MCF 10A (cell line): ENCODE measurements at places on chromosomes 6 and 20.

GRCh38 chr6:63553208-63553607, 19.1 kb upstream of the LOC128125822 start:
- H3K36me3 ChIP-seq: no peaks in the 10 kb centered on the region
- no peaks in the 10 kb centered on the region for H3K27me3 ChIP-seq
- H3K4me1 ChIP-seq: peaks cover 5% of the 10 kb centered on the region
- no peak overlapping the region for H3K4me3 ChIP-seq
- no peak overlapping the region for H3K27ac ChIP-seq

GRCh38 chr6:124796464-124796970, 165.7 kb upstream of the RNF217 start:
- no peaks in the 10 kb centered on the region for H3K36me3 ChIP-seq
- peaks cover 16% of the 10 kb centered on the region for H3K4me1 ChIP-seq

GRCh38 chr20:31968291-31969126, 558 bp downstream of the XKR7 start:
- DNase-seq: peak; percentile 51
- H3K4me1 ChIP-seq: no peaks in the 10 kb centered on the region
- H3K36me3 ChIP-seq: no peaks in the 10 kb centered on the region
- H3K27me3 ChIP-seq: peaks cover 95% of the 10 kb centered on the region

DNA sequence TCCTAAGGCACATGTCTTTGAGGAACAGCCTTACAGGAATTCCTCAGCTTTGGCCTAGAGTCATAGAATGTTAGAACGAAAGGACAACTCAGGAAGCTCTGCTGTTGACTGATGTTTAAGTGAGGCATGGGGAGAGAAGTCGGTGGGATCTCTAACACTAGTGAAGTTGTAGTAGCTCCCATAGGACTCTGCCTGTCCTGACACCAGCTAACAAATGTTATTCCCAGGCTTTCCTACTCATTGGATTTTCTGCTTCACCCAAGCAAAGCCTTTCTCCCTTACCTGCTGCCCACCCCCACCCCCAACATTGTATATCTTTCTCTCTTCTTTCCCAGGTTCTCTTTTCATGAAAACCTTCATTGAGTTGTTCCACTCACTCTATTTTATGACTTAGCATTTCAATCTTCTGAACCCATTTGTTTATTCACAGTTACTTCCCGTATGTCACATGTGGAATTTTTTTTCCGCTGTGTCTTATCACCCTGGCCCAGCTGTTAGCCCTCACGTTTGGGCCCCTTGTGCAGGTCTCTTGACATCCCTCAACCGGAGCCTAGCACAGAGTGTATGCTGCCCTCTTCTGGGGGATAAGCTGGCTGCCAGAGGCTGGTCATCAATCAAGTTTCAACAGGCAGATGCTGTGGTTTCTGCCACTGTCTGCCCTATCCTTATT, 39.2 kb upstream of the RNF8 start:
- peak; percentile 63 for DNase-seq
- H3K27ac ChIP-seq: no peak overlapping the region
- H3K27me3 ChIP-seq: no peaks in the 10 kb centered on the region
- no peaks in the 10 kb centered on the region for H3K4me1 ChIP-seq

GRCh38 chr6:122818866-122819265, 29.8 kb downstream of the SMPDL3A start:
- H3K4me3 ChIP-seq: no peak overlapping the region
- H3K27me3 ChIP-seq: no peaks in the 10 kb centered on the region
- DNase-seq: no peak
- no peak overlapping the region for H3K27ac ChIP-seq

- H3K36me3 ChIP-seq: peaks cover 35% of the 10 kb centered on the region
- no peak for DNase-seq
- no peaks in the 10 kb centered on the region for H3K27me3 ChIP-seq
- H3K4me1 ChIP-seq: peaks cover 29% of the 10 kb centered on the region
- H3K27ac ChIP-seq: no peak overlapping the region
Measured at GRCh38 chr6:158796353-158796752, 22.8 kb downstream of the EZR start.

DNA sequence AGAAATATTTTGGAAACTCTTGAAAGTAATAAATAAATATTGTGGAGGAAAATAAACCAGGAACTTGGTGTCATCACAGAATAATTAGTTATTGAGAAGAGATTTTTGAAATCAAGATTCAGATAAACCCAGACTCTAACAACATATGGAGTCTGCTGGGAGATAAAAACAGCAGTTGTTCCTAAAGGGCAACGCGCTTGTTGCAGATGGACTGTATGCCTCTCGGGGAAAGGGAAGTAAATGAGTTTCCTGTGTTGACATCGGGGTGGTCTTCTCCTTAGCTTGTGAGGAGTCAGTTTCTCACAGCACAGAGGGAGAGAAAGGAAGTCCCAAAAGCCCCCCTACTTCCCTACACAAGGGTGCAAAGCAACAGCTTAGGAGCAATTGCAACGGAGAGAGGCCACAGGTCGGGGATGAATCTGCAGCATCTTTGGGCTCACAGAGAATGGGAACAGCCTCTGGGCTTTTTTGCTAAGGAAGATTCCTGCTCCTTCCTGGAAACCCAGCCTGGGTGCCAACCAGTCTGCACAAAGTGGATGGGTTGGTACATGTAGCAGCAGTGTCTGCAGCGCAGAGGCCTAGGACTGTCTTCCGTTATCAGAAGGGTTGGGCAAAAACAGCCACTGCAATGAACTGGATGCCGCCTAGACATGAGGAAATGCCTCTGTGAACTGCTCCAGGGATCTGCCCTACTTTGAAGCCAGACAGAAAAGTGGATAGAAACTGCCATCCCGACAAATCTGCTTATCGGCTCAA, 603.0 kb upstream of the NRSN1 start:
- H3K27ac ChIP-seq: no peak overlapping the region
- H3K4me3 ChIP-seq: no peak overlapping the region
- DNase-seq: no peak
- H3K27me3 ChIP-seq: no peaks in the 10 kb centered on the region
- no peaks in the 10 kb centered on the region for H3K36me3 ChIP-seq

- peaks cover 28% of the 10 kb centered on the region for H3K4me1 ChIP-seq
- no peak overlapping the region for H3K27ac ChIP-seq
- DNase-seq: peak; percentile 54
- peaks cover 29% of the 10 kb centered on the region for H3K36me3 ChIP-seq
- H3K27me3 ChIP-seq: no peaks in the 10 kb centered on the region
- H3K4me3 ChIP-seq: no peak overlapping the region
Measured at GRCh38 chr6:143339223-143339622, 111.3 kb downstream of the ADAT2 start.

GRCh38 chr6:12570461-12571030, 146.0 kb upstream of the PHACTR1 start:
- peak; percentile 31 for DNase-seq
- H3K4me1 ChIP-seq: peaks cover 33% of the 10 kb centered on the region
- H3K27me3 ChIP-seq: no peaks in the 10 kb centered on the region
- no peak overlapping the region for H3K4me3 ChIP-seq
- H3K36me3 ChIP-seq: no peaks in the 10 kb centered on the region

DNA sequence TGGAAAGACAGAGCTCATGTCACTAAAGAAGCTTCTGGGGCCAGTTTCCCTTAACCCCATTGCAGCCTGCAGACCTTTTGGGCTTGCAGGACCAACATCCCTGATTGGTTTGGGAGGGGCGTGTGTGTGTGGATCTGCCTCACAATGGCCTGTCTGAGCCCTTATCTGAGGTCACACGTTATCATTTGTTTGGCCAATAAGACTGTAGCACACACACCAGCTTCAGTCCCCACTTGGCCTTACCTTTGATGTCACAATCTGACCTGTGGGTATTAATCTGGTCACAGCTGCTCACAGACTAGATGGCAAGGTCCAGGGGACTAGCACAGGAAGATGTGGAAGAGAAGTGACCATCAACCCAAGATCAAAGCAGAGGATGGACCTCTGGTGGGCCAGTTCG, at the start of gene SCP2D1:
TSS of gene SCP2D1 (plus strand) at position 301 of the 400 bp plus-strand sequence. CDS start at position 334, 33 bp downstream.
- no peak within 1 kb of the TSS for H3K4me3 ChIP-seq
- no peaks in the 10 kb centered on the region for H3K27me3 ChIP-seq
- H3K4me1 ChIP-seq: no peaks in the 10 kb centered on the region

DNA sequence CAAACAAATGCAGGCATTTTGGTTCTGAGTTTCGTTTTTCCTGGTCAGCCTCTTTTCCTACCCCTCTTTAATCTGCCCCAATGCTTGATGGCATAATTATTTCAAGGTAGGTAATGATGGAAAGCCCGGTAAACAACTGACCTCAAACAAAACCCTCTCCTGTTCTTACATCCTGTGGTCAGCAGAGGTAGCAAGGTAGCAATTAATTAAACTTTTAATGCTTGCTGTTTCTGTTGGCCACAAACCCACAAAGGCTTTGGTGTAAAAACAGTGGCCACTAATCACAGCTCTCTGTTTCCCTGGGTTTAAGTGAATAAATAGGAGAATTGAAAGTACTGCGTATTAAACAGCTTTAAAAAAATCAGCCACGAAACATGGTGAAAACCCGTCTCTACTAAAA, 261.5 kb upstream of the SOX4 start:
- H3K36me3 ChIP-seq: no peaks in the 10 kb centered on the region
- no peak overlapping the region for H3K4me3 ChIP-seq
- no peaks in the 10 kb centered on the region for H3K4me1 ChIP-seq
- no peak overlapping the region for H3K27ac ChIP-seq

- H3K27ac ChIP-seq: no peak overlapping the region
- H3K4me3 ChIP-seq: no peak overlapping the region
- H3K4me1 ChIP-seq: peaks cover 9% of the 10 kb centered on the region
- no peaks in the 10 kb centered on the region for H3K27me3 ChIP-seq
- no peaks in the 10 kb centered on the region for H3K36me3 ChIP-seq
Measured at GRCh38 chr6:12590901-12591300, 125.7 kb upstream of the PHACTR1 start.

DNA sequence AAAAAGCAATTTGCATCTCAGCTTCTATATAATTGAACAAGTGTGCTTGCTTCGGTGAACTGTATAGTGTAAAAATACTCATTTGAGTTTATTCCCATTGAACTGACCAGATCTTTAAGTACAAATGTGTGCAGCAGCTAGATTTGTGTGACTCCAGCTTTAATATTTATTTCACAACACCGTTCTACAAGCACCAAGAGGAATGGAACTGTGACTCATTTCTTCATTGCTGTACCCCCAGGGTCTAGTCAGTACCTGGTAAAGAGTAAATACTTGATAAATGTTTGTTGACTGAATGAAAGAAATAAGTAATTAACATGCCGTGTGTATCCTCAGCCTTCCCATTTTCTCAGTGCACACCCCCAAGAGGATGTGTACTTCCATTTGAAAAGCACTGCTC, 464.8 kb downstream of the CBLN4 start:
- peak overlapping the region; percentile 21 for H3K27ac ChIP-seq
- no peak overlapping the region for H3K4me3 ChIP-seq
- H3K4me1 ChIP-seq: peaks cover 14% of the 10 kb centered on the region
- H3K36me3 ChIP-seq: no peaks in the 10 kb centered on the region
- peak; percentile 28 for DNase-seq

- no peak overlapping the region for H3K4me3 ChIP-seq
- no peaks in the 10 kb centered on the region for H3K36me3 ChIP-seq
- H3K4me1 ChIP-seq: peaks cover 4% of the 10 kb centered on the region
Measured at GRCh38 chr6:1535295-1535694, 74.4 kb upstream of the FOXC1 start.

DNA sequence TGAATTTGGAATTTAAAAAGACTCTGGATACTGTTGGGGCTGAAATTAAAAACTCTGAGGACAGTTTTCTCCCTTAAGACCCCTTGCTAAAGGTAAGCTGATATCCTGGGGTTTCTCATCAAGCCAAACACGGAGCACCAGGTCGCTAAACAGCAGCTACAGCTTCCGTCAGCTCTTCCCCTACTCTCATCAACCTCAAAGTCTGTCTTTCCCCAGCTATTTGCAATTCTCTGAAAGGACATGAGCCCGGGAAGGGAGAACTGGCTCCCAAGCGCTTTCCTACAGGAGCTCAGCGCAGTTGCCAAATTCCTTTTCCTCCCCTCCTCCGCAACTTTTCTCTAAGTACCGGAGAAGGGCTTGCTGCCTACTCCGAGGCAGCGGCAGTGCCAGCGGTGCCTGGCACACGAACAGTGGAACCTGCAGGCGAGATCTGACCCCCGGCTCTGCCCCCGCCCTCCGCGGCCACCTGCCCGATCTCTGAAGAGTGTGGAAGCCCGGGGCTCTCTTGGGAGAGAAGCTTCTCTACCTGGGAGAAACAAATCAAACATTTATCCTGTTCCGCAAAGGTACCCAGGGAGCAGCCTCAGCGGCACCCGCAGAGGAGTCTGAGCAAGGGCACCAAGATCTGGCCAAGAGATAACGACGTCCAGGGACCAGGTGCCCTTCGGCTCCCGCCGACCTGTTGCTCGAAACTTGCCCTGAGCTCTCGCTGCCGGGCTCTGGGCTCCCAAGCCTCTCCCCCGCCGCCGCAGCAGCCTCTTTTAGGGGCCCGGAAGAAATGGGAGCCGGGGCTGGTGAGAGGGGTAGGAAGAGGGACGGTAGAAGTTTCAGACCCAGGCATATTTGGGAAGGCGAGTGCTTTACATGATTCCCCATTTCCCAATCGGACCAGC, 2.2 kb downstream of the CBLN4 start:
- no peaks in the 10 kb centered on the region for H3K4me1 ChIP-seq
- H3K27ac ChIP-seq: no peak overlapping the region

- H3K4me3 ChIP-seq: no peak overlapping the region
- H3K27ac ChIP-seq: no peak overlapping the region
- no peak for DNase-seq
- H3K4me1 ChIP-seq: peaks cover 6% of the 10 kb centered on the region
- H3K36me3 ChIP-seq: peaks cover 5% of the 10 kb centered on the region
- no peaks in the 10 kb centered on the region for H3K27me3 ChIP-seq
Measured at GRCh38 chr6:87815449-87815848, 113.4 kb upstream of the AKIRIN2 start.

DNA sequence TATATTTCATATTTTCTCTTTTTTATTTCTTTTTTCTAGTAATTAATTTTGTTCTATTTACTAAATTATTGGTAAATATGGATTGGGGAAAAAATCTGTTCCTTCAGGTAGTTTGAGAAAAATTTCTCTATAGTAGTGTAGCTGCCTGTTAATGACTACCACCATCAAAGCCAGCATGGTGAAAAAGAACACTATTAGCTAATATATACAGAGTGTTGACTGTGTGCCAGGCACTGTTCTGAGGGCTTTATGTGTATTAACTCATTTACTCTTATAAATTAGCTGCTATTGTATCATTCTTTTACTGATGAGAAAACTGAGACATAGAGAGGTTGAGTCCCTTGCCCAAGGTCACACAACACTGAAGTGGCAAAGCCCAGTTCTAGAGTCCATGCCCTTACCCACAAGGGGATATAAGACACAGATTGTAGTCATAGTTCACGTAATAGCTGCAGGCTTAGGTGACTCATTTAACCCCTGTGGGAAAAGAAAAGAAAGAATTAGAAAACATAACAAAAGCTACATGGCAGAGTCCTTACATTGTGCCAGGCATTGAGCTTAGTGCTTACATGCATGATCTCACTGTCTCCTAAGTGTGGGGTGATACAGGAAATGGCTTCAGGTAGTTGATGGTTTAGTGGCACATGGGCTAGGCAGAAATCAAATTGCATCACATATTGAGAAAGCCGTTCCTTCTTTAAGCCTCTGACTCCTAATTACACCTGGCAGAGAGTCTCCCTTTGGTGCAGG, 12.2 kb upstream of the AKIRIN2 start:
- H3K36me3 ChIP-seq: no peaks in the 10 kb centered on the region
- peak overlapping the region; percentile 85 for H3K27ac ChIP-seq
- peaks cover 12% of the 10 kb centered on the region for H3K4me1 ChIP-seq
- DNase-seq: peak; percentile 96

- no peak for DNase-seq
- H3K4me1 ChIP-seq: no peaks in the 10 kb centered on the region
- H3K27me3 ChIP-seq: no peaks in the 10 kb centered on the region
- no peak overlapping the region for H3K4me3 ChIP-seq
Measured at GRCh38 chr6:153401751-153402150, 270.7 kb upstream of the RGS17 start.
